Mucosa of gallbladder (tissue), 1 donor: ENCODE measurements at places on chromosomes 2 and 18.

- DNase-seq, result no peak
These were observed 366.0 kb downstream of the TGIF1 start for GRCh38 chr18:3815991-3816390.

- no peak for DNase-seq
These were observed 24.1 kb upstream of the EPHA4 start for GRCh38 chr2:221596192-221596591.

GRCh38 chr2:132669908-132670495, at the start of gene LYPD1:
TSS of gene LYPD1 (minus strand) at chr2:132670205. CDS start at chr2:132669932, 273 bp downstream.
- peak; percentile 22 for DNase-seq

- no peak for DNase-seq
These were observed 43.3 kb upstream of the FN1 start for GRCh38 chr2:215479121-215479520.

GRCh38 chr2:173989884-173990215, 24.7 kb upstream of the SP3 start:
- DNase-seq, result no peak

DNA sequence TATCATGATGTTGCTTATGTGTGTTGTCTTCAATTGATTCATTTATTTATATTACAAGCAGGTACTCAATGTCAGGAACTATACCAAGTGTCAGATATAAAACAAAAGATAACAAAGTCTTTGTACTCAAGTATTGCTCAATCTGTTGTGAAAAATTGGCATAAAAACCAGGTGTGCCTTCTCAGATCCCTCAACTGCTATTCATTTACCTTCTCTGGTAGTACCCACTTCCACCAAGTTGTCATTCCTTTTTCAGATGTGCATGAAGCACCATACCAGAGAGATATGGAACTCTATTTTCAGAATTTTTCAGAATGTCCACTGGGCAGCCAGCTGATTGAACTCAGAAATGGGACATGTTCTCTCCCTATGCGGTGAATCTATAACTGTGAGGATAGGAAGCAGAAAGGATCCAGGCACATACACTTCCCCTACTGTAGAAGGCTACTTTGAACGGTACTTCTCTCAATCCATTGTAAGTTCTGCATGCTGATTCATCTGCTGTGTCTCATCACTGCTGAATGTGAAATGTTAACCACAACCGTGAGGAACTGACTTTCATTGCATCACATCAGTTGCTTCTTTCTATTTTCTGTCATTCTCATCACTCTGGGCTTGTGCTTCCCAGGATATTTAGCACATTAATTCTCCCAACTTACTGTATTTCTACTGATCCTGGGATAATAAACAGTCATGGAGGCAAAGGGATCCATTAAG, 1621.3 kb downstream of the SUCLG1 start:
- DNase-seq, result no peak

DNA sequence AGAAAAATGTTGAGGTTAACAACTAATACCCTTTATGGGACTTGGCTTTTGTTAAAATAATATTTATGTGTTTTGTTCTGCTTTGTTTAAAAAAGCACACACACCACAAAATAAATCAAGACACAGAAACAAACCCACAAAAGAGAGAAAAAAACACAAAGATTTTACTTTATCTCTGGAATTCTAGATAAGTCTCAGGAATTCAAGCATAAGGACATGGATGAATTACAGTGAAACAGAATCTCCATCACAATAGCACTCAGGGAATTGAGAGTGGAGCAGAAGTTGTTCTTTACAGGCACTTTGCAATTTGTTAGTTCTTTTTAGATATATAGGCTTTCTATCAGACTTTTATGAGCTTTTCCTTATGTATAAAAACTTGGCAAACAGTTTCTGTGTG, 360.9 kb upstream of the ZC3H15 start:
- no peak for DNase-seq

GRCh38 chr2:10935953-10936942, 24.5 kb downstream of the KCNF1 start:
- peak; percentile 68 for DNase-seq

DNA sequence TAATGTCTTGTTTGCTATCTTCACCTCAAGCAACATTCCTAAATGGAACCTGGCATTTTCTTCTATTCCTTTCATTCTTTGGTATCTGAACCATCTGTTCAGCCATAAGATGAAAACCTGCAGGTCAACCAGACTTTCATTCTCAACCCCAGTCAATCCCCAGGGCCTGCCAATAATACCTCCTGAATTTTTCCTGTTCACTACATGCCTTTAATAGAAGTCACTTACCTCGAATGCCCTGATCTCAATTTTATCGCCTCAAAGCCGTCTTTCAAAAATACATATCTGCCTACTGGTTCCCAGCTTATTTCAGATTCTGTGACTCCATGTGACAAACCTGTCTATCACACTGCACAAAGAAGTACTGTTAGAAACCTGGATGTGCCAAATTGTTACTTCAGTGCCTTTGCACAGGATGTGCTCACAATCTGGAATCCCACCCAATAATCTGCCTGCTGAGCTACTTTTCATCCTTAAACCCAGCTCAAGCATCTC, 22.6 kb downstream of the ST3GAL5 start:
- DNase-seq, result no peak

GRCh38 chr18:59881728-59882656, 17.8 kb upstream of the PMAIP1 start:
- DNase-seq, result peak; percentile 22

- no peak for DNase-seq
These were observed 115.5 kb downstream of the ERBB4 start for GRCh38 chr2:212423089-212423488.

- no peak for DNase-seq
These were observed 48.0 kb downstream of the RAB12 start for GRCh38 chr18:8657050-8657820.

DNA sequence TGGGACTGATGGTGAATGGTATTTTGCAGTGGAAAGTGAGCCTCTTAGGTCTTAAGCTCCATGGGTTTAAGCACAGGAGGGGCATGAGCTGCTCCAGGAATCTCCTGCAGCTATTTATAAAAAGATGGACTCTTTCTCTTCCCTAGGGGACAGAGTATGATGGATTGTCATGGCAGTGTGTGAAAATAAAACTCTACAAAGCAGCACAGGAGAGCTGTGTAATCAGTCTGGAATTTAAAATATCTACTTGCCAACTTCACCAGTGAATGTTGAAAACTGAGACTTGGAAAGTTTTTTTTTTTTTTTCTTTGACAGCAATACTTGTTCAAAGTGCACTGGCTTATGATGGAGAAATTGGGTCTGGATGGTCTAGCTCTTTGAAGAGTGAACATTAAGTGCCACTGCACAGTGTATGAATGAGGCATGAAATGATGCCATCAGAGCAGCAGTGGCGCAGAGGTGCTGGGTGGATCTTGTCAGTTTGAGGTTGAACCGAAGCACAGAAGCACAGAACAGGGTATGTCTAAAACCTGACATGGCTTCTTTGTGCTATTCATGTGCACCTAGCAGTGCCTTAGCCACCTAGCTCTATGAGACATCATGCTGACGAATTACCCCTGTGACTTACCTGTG, 245.4 kb downstream of the PTPRM start:
- DNase-seq, result no peak

- DNase-seq, result no peak
These were observed 30.8 kb upstream of the ADAM17 start for GRCh38 chr2:9586465-9586864.

- no peak for DNase-seq
These were observed 4.0 kb downstream of the DOK1 start for GRCh38 chr2:74558284-74559230.

DNA sequence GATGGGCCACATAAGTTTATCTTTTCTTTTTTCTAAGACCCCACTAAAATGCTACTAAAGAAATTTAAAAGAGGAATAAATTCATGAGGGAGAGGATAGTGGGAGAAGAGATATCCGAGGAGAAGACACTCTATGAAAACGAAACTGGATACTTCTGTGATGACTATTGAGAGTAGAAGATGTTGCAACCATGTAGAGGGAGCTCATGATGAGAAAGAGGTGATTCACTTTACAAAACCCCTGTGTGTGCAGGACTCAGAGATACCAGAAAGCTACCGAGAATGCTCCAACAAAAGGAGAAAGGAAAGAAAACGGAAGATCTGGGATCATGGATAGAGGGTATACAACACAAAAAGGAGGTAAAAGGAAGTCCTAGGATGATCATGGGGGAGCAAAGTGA, 34.9 kb downstream of the SLC38A11 start:
- no peak for DNase-seq

DNA sequence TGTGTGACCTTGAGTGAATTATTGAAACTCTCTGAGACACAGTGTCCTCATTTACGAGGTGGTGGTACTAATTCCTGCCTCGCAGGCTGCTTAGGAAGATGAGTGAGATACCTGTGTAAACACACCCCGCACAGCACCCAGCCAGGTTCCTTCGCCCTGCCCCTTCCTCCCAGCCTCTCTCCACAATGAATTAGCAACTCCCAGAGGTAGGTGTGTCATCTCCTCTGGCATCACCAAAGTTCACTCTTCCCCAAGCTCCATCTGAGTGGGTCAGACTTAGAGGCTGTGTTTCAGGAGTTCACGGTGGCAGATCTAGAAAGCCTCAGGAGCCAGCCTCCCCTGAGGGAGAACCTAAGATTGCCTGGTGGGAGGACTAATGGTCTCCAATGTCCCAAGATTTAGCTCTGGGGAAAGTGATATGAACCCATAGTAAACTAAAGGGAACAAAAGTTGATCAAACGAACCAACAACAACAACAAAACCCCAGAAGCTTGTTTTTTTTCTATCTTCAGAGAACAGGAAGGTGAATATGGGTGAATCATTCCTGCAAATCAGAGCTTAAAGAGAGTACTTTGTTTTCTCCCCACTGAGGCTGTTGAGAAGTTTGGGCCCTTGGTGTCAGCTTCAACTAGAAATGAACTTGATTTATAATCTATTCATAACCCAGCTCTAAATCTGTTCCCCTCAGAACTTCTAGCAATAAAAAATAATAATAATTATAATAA, 44.4 kb upstream of the NRP2 start:
- no peak for DNase-seq

- no peak for DNase-seq
These were observed 88.5 kb downstream of the NXPH2 start for GRCh38 chr2:138691667-138692066.

DNA sequence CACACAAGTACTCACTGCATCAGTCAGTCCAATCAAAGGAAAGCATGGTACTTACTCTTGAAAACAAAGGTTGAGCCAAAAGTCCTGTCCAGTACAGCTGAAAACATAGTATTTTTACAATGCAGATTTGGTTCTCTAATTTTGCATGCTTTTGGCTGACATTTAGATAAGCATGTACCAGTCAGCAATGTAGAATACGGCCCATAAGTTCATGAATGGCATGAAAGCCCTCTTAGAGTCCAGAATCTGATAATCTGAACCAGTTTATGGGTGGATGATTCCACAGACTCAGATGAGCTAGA, 90.2 kb downstream of the CCBE1 start:
- DNase-seq, result no peak

GRCh38 chr2:167653131-167653530, 594.3 kb downstream of the STK39 start:
- DNase-seq, result no peak

DNA sequence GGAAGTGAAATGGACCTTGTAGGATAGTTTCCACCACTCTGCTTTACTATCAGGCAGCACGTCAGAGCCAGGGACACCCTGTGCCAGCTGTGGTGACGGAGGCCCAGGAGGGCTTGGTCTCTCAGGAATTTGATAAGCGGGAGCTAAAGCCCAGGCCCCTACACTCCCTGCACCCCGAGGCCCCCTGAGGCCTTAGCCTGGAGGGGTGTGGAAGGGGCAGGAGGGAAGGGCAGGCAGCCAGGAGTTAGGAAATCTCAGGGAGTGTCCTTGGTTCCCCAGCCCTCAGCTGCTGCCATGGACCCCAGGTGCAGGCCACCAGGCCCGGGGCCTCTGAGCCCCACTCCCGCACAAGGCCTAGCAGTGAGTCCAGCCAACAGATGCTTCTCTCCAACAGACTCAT, 38.2 kb downstream of the PDIA6 start:
- no peak for DNase-seq

GRCh38 chr18:55314615-55315237, 273.3 kb downstream of the TCF4 start:
- no peak for DNase-seq

DNA sequence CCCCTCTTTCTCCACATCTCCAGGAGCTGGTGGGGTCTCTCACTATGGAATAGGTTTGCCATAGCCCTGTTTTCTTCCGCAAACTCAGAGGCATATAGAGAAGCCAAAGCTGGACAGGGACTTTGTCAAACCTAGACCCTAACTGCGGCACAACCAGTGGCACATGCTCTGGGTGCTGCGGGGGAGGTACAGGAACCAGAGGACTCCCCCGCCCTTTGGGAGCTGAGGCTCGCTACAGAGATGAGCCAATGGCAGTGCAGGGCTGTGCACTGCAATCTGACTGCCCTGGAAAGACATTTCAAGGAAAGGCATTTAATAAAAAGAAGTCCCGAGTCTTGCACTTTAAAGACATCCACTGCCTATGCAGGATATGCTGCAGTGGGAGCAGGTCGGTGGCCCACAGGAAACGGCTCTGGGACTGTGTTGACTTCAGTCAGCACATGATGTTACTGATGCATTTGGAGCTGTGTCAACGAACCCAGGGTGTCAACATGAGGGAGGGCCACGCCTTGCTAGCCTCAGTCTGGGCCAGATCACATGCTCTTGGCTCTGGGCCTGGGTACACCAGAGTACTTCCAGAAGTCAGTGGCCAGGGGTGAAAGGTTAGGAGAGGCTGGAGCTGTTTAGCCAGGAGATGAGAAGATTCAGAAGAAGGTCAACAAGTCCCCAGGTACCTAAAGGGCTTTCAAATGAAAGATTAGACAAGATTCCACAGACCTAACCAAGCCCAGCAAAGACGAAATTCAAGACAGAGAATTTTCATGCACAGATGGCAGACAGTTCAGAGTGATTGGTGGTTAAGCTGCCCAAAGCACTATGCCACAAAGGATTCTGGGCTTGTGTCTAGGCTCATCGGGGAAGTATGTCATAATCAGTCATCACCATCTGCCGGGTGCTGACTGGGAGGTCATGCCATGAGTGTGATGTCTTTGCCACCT, 8.2 kb downstream of the SLC35F6 start:
- DNase-seq, result peak; percentile 95

DNA sequence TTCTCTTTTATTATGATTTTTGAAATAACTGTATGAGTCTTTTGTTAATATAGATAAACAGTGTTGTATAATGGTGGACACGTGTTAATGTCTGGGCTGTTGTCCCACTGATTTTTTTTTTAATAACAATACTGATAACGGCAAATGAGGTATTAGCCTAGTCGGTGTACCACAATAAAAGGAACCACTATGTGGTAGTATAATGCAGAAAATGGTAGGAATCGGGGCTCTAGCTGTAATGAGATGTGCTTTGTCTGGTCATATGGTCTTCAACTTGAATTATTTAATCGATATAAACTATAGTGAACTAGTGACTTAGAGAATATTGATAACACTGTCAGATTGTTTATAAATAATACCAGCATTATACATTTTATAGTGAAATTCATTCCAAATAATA, 517.9 kb upstream of the SPHKAP start:
- DNase-seq, result no peak

- DNase-seq, result no peak
These were observed 13.7 kb downstream of the MTERF4 start for GRCh38 chr2:241088376-241088775.

- no peak for DNase-seq
These were observed 58.3 kb downstream of the RDH14 start for GRCh38 chr2:18502142-18502541.
